ENCODE measurements at places on chromosomes 4 and X. TPM values are rescaled to one million over a fixed set of nuclear protein-coding genes. Genes with fewer than 3 reads are reported as not detected.

- DNase-seq, result no peak
Observed at GRCh38 chr4:24930151-24930550, 17.3 kb upstream of the CCDC149 start.

GRCh38 chr4:143337600-143338287, 1.1 kb downstream of the GAB1 start:
- peak; percentile 28 for DNase-seq

GRCh38 chr4:145956288-145956890, 17.8 kb upstream of the ZNF827 start:
- DNase-seq, result no peak

DNA sequence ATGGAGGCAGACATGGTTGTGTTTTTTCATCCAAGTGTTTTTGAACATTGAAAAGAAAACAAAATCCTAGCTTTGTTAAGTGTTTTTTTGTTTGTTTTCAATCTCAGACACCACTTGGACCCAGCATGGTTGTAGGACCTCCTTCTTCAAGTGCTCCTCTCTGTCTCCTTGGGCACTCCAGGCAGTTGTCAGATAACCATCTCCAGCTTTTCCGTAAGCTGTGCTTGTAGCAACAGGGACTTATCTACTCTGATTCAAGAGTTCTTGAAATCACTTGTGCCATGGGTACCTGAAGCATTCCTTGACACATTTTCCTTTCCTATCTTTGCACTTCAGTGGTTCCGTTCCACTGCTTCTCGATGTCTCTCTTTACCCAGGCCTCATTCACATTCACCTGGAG, 334.9 kb upstream of the DDX53 start:
- no peak for DNase-seq

- DNase-seq, result no peak
Observed at GRCh38 chrX:68719904-68720614, 72.6 kb downstream of the STARD8 start.

GRCh38 chr4:98209111-98209510, 52.1 kb upstream of the RAP1GDS1 start:
- no peak for DNase-seq

GRCh38 chr4:15793506-15794363, 15.6 kb downstream of the CD38 start:
- DNase-seq, result no peak

DNA sequence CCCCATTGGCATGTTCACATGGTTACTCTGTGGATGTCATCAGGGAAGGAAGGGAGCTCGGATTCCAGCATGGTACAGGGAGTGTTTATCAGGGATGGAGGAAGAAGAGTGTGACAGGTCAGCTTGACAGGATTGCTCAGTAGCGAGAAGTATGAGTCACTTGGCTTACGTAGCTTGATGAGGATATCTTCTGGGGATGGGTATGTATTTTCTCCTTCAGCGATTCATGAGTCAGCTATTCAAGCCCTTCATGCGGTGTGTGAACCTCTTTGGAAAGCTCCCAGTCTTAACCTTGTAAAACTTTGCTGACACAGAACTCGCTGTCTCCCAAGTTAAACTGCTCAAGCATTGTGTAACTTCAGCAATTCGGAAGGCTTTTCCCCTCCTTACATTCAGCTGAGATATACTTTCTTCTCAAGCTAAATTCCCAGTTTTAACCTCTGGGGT, 275.4 kb downstream of the ARHGAP10 start:
- DNase-seq, result no peak

DNA sequence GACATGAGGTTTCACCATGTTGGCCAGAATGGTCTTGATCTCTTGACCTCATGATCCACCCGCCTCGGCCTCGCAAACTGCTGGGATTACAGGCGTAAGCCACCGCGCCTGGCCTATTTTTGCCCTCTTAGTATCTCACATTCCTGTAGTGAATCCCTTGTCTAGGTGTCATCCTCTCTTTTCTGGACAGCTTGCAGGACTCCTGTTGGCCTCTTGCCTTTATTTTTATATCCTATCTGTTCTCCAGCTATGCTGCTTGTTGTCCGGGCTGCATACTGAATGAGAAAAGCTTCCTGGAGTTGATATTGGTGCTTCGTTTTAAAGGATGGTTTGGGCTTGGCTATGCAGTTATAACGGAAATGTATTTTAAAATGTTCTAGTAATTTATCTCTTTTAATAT, 148.6 kb downstream of the TLL1 start:
- DNase-seq, result no peak

DNA sequence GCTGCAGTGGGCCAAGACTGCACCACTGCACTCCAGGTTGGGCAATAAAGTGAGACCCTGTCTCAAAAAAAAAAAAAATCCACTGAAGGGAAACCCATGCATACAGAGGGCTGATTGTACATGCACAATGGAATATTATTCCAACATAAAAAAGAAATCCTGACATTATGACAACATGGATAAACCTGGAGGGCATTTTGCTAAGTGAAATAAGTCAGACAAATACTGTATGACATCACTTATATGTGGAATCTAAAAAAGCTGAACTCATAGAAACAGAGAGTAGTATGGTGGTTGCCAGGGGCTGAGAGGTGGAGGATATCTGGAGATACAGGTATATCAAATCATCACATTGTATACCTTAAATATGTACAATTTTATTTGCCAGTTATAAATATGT, 102.2 kb downstream of the PPEF1 start:
- no peak for DNase-seq

DNA sequence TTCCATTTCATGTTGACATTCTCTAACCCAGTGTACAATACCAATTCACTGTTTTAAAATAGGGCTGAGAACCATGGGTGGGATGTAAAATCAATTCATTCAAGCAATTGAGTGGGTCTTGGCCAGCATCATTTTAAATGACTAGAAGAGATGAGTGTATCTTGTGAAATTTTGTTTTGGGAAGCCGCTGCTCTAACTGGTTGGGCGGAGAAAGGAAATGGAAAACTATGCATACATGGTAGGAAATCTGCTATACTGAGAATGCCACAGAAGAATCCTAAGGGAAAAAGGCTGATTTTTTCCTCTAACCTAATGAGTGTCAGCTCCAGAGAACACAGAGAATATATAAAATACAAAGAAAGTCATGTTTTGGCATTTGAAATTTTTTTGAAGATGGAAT, 54.8 kb upstream of the DCLK2 start:
- no peak for DNase-seq

DNA sequence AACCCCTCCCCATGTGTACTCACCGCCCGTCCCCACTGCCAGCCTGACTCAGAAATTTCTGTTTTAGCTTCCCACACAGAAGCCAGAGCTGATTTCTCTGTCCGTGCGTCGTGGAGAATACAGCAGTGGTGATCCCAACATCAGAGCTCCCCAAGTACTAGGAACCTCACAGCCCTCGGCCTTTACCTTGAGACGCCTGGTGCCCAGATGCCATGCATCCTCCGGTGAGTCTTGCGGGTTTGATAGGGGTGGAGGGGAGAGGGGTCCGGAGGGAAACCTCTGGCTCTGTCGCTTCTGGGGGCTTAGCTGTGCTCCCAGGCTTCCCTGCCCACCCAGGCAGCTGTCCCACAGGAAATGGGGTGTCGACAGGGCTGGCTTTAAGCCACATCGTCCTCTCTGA, 2.1 kb downstream of the LOC101059915 start:
- DNase-seq, result no peak

DNA sequence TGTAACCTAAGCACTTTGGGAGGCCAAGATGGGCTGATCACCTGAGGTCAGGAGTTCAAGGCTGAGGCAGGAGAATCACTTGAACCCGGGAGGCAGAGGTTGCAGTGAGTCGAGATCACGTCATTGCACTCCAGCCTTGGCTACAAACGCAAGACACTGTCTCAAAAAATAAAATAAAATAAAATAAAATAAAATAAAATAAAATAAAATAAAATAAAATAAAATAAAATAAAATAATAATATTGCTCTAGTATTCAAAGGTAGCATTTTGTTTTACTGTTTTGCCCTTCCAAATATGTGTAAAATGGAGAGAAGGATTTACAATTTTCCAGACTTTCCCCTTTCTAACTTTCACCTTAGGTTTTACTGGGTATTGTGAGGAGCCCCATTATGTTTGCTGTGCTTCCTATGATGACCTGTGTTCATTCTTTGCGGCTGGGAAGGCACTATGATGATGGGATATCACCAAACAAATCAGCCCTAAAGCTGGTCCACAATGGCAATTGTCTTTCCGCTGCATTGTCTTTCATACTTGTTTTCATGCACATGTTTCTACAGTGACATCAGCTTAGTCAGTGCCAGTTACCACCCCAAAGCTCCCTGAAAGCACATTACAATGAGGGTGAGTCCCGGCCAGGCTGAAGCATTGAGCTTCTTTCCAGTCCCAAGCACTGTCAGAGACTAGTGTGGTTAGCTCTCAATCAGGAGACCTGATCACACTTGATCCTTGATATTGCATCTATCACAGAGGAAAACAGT, 50.8 kb downstream of the DTHD1 start:
- DNase-seq, result no peak

PAK3 gene
- polyA plus RNA-seq, result 7.5 TPM

IDH3G gene
- 84.2 TPM for polyA plus RNA-seq

UGT2B11 gene
- polyA plus RNA-seq, result 2.4 TPM

TMEM35A gene
- 9.7 TPM for polyA plus RNA-seq

TGIF2LX gene
- polyA plus RNA-seq, result not detected

F11 gene
- 2.0 TPM for polyA plus RNA-seq

NXF3 gene
- polyA plus RNA-seq, result 0.30 TPM

CSAG2 gene
- not detected for polyA plus RNA-seq

ADH1B gene
- polyA plus RNA-seq, result 24.6 TPM

CCKAR gene
- polyA plus RNA-seq, result not detected

POU3F4 gene
- 7.7 TPM for polyA plus RNA-seq

Measured in left renal cortex interstitium (tissue), 4 donors.